ENCODE measurements at places on chromosomes 3 and 15. TPM values are rescaled to one million over a fixed set of nuclear protein-coding genes. Genes with fewer than 3 reads are reported as not detected.

Gene IMPG2
- total RNA-seq = 0.38 TPM

Gene LRCH3
- total RNA-seq = 27.6 TPM

Gene AADACL2
- not detected for total RNA-seq

- DNase-seq = no peak
Observed at GRCh38 chr15:98966091-98966787, 41.4 kb downstream of the PGPEP1L start.

Gene CTXN2
- total RNA-seq = not detected

Gene NOX5
- not detected for total RNA-seq

DNA sequence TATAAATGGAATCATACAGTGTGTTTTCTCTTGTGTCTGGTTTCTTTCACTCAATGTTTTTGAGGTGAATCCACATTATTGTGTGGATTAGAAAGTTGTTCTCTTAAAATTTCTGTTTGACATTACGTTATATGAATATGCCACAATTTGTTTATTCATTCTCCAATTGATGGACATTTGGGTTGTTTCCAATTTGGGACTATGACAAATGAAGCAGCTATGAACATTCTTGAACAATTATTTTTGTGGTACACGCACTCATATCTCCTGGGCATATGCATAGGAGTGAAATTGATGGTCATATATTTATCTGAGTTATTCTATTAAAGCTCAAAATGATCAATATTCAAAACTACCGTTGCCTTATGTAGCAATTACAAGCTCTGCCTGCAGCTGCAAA is 5.3 kb upstream of the THRB start:
- DNase-seq = no peak

- no peak for DNase-seq
Observed at GRCh38 chr15:61764981-61765380, 295.3 kb downstream of the VPS13C start.

GRCh38 chr15:66885281-66885915 is 180.0 kb upstream of the SMAD3 start:
- peak; percentile 49 for DNase-seq

GRCh38 chr3:178182337-178182779 is 353.9 kb upstream of the KCNMB2 start:
- DNase-seq = no peak

DNA sequence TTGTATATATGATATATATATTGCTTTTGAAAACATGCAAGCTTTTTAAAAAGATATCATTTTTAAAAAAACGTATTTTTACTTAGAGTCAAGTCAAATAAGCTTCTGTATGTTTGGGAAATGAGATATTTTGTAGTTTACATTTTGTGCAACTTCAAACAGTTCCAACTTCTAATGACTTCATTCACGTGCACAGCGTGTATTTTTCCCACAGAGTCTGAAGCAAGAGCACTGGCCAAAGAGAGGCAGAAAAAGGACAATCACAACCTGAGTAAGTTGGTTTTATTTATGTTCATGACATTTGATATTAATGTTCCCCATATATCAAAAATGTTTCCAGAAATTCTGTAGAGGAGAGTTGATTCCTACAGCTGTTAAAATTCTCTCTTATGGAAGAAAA is 47.9 kb upstream of the SAMMSON start:
- no peak for DNase-seq

GRCh38 chr3:15499536-15499935 is 22.0 kb downstream of the COLQ start:
- DNase-seq = no peak

- no peak for DNase-seq
Observed at GRCh38 chr3:134180761-134181160, 69.9 kb downstream of the RYK start.

GRCh38 chr15:48112242-48112641 is 8.5 kb upstream of the SLC24A5 start:
- DNase-seq = no peak

GRCh38 chr3:32018757-32019564 is 37.4 kb downstream of the ZNF860 start:
- no peak for DNase-seq

GRCh38 chr3:27585429-27585828 is 101.2 kb upstream of the SLC4A7 start:
- no peak for DNase-seq

Gene ALDH1A2
- 22.9 TPM for total RNA-seq

- DNase-seq = no peak
Observed at GRCh38 chr3:141649871-141650270, 88.2 kb upstream of the RNF7 start.

DNA sequence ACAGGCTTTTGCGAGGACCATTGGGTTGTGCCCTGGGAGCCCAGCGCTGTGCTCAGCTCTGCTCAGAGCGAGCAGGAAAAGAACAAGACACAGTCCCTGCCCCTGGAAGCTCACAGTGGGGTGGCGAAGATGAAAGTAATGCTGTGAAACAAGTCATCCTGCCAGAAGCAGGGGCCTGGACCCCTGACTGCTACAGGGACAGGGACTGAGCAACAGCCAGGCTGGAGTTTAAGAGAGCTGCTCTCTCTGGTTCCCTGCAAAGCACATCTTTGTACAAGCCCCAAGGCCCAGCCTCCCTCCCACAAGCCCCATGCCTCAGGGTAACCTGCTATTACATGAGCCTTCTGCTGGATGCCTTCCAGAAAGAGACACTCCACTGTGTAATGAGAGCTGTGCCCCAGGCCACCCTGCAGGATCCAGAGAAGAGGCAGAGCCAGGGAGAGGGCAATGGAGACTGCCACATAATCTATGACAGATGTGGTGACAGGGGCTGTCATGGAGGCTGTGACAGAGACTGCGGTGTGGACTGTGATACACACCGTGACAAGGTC is 7.1 kb upstream of the HCN4 start:
- no peak for DNase-seq

GRCh38 chr3:39810647-39811161 is 1.3 kb downstream of the MYRIP start:
- DNase-seq = no peak

DNA sequence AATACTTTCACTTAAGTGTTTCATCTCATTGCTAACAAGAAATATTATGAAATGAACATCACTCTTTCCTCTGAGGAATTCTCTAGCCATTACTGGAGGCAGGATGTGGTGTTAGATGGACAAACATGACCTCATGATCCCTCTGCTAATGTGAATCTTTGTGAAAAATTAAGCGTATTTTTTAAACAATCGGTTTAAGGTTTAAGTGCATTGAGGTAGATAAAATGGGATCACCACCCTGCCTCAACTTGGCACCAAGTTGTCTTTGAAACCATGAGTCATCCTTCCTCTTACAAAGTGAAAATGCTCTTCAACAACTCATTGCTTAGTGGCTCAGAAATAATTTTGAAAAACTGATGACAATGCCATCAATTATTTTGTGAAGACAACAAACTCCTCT is 76.0 kb upstream of the DCBLD2 start:
- no peak for DNase-seq

DNA sequence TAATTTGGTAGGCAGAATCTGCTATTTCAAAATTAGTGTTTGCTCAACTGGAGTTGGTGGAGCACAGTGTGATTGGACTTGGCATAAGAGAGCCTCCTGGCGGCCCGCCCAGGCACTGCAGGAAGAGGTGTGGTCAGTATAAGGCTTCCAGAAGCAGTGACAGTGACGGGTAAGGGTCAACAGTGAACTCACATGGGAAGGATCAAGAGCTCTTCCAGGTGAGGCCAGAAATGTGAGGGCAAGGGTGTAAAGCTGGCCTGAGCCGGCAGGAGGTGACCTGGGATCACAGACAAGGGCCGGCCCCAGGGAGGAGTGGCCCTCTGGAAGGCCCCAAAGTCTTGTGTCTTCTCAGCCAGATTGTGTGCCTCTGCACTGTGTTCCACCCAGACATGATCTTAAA is 93.2 kb upstream of the RNF7 start:
- DNase-seq = peak; percentile 93

Gene TLR9
- 0.16 TPM for total RNA-seq

- DNase-seq = no peak
Observed at GRCh38 chr3:62703451-62704167, 171.6 kb downstream of the CADPS start.

GRCh38 chr3:53122933-53123305 is 7.3 kb downstream of the RFT1 start:
- DNase-seq = peak; percentile 82

DNA sequence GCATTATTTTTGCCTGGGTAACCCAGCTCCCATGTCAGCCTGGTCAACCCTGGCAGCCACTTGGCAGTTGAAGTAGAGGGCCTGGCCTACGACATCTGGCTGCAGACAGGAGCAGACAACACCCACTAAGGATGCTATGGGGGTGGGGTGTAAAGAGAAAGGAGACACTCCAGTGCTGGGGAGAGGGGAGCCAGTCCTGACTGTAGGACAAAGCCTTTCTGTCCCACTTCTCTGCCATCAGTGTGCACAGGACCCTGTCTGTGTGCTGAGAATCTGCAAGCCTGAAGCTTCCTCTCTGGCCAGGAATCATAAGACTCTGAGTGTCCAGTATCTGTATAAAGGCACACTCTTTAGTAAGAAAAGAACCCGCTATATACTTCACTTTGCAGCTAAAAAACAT is 96.3 kb upstream of the CHRM5 start:
- no peak for DNase-seq

DNA sequence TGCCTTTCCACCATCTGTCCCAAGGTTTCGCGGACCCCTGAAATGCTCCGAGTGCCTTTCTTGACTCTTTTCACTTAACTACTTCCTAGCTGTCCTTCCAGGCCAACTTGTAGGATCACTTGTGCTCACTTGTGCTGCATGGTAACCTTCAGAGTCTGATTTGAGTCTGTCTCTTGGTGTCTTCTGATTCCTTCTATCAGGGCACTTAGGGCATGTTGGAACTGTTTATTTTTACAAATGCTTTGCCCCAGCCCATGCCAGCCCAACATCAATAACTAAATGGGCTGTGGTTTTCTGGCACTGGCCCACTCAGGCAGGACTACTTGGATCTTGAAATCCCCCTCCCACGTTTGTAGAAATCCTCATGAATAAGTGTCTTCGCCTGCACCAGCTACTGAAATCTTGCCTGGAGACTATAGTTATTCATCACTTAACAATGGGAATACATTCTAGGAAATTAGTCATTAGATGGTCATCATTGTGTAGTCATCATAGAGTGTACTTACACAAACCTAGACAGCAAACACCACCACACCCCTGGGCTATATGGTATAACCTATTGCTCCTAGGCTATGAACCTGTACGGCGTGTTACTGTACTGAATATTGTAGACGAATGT is 123.1 kb upstream of the STRIT1 start:
- no peak for DNase-seq

DNA sequence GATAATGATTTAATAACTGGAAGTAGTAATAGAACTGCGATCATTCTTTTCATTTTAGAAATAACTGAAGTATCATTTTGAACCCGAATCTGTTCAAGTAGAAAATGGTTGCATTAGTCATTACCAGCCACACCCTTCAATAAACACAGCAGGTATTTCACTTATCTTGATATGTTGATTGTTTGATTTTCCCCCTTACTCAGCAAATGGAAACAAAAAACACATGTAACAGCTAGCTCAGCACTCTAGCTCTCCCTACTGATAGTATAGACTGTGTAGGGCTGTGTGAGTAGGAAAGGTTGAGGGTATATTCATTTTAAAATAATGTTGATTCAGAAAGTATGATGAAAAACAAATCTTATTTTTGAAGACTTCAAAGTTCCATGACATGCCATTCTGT is 1.1 kb upstream of the GPR149 start:
- DNase-seq = no peak

GRCh38 chr3:445960-446359 is 249.4 kb downstream of the CHL1 start:
- DNase-seq = no peak

- no peak for DNase-seq
Observed at GRCh38 chr15:69862540-69862939, 235.2 kb downstream of the TLE3 start.

GRCh38 chr15:64026591-64026990 is 19.7 kb downstream of the DAPK2 start:
- no peak for DNase-seq

DNA sequence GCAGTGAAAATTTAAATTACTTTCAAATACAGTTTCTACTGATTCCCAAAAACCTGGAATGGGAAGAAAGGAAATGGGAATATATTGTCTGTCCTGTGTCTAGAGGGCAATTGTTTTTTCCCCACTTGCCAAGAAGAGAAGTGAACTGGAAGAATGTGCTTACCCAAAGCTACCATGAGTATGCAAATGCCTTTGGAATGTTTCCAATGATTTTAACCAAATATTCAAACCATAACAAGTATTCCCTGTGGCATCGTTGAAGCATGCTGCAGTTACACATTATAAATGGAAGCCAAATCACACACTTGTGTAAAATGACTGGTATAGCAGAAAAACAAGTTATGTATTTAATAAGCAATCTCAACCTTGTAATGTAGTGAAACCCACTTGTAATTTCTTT is 368.2 kb downstream of the GBE1 start:
- no peak for DNase-seq
